ENCODE measurements at places on chromosomes 16 and 17.

- DNase-seq = no peak
Measured at GRCh38 chr17:73342541-73343167, 30.9 kb upstream of the CDC42EP4 start.

DNA sequence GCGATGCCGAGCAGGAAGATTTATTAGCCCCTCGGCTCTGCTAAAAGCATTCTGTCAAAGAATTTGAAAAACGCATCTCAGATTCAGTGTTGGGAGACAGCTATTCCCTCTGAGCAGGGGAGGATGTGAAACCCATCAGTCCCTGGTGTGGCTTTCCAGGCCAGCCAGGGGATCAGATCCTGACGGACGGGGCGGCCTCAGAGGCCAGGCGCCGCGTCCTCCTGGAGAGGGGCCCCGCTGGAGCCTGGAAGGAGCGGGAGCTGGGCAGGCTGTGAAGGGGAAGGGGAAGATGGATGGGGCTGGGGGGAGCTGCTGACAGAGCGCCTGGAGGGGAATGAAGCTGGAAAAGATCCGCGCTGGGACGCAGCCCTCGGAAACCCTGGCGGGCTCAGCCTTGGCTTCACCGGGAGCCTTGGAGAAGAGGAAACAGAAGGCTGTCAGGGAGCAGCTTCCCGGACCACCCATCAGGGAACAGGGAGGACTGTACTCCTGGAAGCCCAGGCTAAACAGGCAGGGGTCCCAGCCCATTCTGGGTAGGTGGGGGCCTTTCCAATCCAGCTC, 358.0 kb downstream of the C16orf95 start:
- no peak for DNase-seq

- no peak for DNase-seq
Measured at GRCh38 chr17:76467366-76467765, at the start of gene AANAT. Gene AANAT, plus strand, starts transcription at chr17:76467603. Its CDS starts 1,144 bp downstream, at chr17:76468747.

DNA sequence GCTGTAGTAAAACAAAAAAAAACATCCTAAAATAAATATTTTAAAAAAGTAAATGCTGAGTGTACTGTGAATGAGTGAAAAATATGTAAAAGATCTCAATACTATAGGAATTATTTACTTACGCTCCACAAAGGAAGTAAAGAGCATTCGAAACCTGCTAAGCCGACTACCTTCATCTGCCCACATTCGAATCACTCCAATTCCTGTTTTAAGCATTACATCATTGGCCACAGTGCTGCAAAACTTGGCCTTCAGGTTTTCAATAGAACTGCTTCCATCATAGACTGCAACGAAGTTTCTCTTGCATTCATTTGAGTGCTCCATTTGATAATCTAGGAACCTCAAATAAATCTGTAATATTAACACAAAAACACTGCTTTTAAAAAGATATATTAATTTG, 34.4 kb downstream of the NETO2 start:
- DNase-seq = no peak

GRCh38 chr16:80656711-80657150, 115.9 kb downstream of the DYNLRB2 start:
- no peak for DNase-seq

DNA sequence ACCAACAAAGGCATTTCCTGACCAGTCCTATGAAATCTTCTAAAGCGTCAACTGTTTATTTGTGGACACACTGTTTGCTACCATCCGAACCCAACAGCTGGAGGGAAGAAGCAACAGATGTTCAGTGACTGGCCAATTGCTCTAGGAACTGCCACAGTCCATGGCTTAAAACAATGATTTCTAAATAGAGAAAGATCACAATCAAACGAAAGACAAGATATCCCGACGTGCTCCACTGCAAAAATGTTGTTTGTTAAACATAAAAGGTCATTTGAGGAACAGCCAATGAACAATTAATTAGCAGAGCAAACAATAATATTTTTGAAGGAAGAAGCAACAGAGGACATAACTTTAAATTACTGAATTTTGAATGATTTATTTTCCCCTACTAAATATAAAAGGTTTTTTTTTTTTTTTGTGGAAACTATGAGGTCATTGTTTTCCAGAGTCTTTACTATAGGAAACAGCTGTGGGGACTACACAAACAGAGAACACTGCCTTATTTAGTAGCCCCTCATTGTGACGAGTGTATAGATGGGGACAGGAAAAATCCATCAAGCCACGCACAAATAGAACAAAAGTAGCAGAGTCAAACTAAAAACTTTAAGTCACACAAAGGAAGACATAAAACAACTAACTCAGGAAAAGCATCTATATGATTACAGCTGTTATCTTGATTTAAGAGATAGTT, 17.2 kb downstream of the USP31 start:
- DNase-seq = no peak

DNA sequence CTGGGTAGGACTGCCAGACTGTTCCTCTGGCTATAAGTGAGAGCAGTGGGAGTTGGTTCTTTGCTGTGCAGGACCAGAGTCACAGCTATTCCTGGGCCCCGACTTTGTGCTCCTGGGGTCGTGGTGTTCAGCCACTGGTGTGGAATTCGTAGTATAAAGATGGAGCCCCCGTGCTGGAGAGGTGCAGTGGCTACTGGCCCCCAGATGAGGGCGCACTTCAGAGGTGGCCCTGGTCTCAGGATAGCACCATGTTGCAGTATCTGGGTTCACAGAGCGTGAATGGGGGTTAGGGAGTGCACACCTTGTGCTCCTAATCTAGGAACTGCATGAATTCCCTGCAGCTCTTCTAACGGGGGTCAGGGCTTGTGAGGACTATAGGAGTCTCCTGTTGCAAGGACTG, 21.1 kb downstream of the TANC2 start:
- DNase-seq = no peak

GRCh38 chr17:78497115-78497540, 80.1 kb downstream of the DNAH17 start:
- DNase-seq = peak; percentile 41

GRCh38 chr17:33583518-33584417, 290.7 kb upstream of the ASIC2 start:
- no peak for DNase-seq

DNA sequence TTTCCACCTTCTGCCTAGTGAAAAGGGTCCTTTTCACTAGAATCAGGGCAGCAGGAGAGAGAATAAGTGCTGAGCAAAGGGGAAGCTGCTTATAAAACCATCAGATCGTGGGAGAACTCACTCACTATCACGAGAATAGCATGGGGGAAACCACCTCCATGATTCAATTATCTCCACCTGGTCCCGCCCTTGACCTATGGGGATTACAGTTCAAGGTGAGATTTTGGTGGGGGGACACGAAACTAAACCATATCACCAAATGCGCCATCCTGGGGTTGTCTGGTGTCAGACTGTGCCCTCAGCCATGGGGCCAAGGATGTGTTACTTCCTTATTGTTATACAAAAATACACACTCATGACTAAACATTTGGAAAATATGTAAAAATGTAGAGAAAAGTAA, 10.4 kb upstream of the KATNB1 start:
- no peak for DNase-seq

GRCh38 chr16:50245417-50246298, 20.7 kb upstream of the ADCY7 start:
- DNase-seq = peak; percentile 64

DNA sequence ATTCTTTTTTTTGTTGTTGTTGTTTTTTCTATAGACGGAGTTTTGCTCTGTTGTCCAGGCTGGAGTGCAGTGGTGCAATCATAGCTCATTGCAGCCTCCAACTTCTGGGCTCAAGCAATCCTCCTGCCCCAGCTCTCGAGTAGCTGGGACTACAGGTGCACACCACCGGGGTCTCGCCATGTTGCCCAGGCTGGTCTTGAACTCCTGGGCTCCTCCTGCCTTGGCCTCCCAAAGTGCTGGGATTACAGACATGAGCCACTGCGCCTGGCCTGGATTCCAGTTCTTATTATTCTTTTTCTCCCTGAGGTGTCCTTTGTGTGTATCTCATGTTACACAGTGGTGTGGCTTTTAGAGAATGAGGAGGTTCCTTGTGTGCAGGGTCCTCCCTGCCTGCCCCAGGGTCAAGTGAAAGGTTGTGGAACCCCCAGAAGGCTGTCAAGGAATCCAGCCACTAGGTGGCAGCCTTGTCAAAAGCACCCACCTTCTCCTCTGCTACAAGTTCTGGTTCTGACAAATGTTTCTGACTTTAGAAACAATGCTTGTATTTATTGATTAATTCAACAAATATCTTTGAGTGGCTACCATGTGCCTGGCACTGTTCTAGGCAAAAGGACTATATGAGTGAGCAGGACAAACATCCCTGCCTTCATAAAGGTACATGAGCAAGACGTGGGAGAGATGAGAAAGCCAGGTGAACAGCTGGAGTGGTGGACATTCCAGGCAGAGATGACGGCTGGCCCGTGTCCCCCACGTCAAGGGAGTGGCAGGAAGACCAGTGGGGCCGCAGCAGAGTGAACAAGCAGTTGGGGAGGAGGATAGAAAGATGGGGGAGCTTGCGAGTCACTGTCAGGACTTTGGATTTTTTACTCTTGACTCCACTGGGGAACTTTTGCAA, 112.4 kb downstream of the SPECC1 start:
- DNase-seq = peak; percentile 68

DNA sequence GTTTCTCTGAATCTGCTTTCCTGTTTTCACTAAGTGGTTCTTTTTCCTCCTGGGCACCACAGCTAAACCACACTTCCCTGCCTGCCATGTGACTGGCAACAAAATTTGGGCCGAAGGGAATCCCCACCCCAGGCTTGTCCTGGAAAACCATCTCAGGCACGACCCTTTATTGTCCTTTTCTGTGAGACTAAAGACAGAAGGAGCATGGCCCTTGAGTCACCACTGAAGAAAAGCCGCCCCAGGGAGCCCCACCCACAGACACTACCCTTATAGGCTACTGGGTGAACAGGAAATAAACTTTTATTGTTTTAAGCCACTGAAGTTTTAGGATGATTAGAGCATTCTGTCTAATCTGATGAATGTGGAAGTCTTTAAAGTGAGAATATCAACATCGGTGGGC, 88.6 kb upstream of the BRD7 start:
- DNase-seq = no peak

- no peak for DNase-seq
Measured at GRCh38 chr16:47834485-47835024, 321.2 kb downstream of the ABCC12 start.

- DNase-seq = no peak
Measured at GRCh38 chr17:79952265-79952877, 83.3 kb downstream of the TBC1D16 start.

GRCh38 chr17:17568772-17569195, 22.7 kb downstream of the PEMT start:
- DNase-seq = peak; percentile 49

DNA sequence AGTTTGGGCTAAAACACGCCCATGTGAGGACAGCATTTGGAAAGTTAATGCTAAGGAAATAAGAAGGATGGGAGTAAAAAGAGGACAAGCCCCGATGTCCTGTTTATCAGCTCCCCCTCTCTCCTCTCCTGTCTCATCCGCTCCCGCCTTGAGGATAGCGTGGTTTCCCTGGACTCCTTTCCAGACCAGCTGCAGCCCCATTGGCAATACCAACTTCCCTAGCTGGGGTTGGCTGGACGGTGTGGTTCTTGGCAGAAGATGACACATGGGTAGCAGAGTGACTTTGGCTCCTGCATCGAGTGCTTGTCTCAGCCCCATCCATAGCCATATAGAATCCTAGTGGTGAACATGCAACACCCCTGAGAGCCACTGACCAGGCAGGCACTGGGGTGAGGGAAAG, 185.9 kb downstream of the CCDC182 start:
- no peak for DNase-seq

DNA sequence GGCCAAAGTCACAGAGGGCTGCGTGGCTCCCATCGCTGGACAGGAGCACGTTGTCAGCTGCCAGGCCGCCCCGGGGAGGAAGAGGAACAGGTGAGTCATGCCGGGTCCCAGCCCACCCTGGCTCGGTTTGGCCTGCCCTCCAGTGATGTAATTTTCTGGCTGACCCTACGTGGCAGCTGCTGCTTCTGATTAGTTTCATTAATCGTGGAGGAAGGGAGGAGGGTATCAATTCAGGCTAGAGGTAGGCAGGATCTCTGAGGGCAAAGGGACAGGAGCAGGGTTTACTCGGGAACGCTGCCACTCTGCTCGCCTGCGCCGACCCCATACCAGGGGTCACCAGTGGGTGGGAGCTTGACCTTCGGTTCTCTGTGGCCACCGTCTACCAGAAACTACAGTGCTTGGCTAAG, 11.7 kb upstream of the SPATA32 start:
- no peak for DNase-seq

DNA sequence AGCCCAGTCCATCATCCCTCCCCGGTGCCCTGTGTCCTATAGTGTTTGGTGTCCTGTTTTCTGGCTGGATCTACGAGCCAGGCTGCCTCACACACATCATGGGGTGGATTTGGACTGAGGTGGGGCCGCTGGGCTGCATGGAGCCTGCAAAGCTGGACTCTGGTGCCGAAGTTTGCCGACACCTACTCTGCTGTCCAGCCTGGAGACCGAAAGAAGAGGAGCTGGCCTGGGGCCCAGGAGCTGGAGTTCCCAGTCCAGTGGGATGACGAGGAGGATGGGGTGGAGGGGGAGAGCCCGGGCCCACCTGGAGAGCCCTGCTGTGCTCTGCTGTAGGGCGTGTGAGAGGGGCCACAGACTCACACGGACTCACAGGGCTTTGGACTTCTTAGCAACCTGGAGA, 40.3 kb upstream of the ENPP7 start:
- DNase-seq = no peak

GRCh38 chr16:31200821-31201568, 1.6 kb downstream of the PYCARD start:
- no peak for DNase-seq

DNA sequence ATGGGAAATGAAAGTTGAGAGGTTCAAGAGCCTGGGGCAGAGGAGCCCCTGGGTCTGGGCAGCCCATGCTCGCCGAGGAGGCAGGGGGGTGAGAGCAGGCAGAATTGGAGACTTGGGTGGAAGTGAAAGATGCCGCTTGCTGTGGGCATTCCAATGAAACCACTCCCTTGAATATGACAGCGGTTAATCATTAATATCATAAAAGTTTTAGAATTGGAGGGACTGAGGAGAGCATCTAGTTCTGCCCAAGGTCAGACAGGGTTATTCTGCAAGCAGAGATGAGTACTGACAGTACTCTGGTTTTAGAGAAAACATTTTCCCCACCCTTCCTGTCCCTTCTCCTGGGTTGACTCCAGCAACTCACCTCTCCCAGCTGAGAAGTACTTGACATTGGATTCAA, 180.2 kb downstream of the MSI2 start:
- DNase-seq = no peak

GRCh38 chr16:72997141-72997542, 50.8 kb downstream of the ZFHX3 start:
- DNase-seq = no peak

- DNase-seq = no peak
Measured at GRCh38 chr16:16112450-16113053, 110.7 kb downstream of the ABCC6 start.

GRCh38 chr17:62565817-62566216, 61.7 kb upstream of the MRC2 start:
- no peak for DNase-seq
